ENCODE measurements at places on chromosomes 12 and 14.

- DNase-seq = no peak
Measured at GRCh38 chr12:102781117-102781516, 135.9 kb downstream of the PAH start.

GRCh38 chr12:41311883-41312282 lies 123.8 kb downstream of the PDZRN4 start:
- DNase-seq = no peak

GRCh38 chr12:103840876-103841689 lies at the start of gene NT5DC3:
TSS of gene NT5DC3 (minus strand) at chr12:103841234. CDS start at chr12:103841156, 78 bp downstream.
- DNase-seq = peak; percentile 89

DNA sequence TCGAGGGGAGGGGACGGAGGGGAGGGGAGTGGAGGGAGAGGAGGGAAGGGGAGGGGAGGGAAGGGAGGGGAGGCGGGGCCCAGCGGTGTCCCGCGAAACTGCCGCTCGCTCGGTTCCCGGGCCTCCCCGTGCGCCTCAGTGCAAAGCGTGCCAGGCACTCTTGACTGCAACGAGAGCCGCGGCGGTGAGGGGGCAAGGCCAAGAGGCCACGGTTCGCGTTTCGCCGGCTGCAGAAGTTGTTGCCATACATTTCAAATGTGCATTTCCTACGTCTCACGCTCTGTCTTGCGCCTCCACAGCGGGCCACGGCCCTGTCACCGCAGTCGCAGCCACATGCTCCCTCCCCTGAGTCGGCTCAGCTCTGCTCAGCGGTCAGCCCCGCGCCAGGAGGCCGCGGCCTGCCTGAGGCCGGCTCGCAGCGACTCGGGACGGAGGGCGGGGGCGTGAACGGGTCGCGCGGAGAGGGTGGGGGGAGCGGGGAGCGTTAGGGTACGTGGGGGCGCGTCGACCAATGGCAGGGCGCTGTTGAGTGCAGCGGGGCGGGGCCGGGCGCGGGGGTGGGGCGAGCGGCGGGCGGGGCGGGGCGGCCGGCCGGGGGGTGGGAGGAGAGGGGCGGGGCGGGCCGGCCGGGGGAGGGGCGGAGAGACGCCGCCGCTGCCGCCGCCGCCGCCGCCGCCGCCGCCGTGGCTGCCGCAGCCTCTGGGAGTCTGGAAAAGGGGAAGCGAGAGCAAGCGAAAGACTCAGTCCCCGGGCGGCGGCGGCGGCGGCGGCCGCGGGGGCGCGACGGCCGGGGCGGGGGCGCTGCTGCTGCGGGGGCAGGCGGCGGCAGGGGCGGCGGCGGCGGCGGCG lies at the start of gene PPP2R5C:
Gene PPP2R5C (plus strand): TSS at position 678 of the 849 bp plus-strand sequence. CDS start 185 bp downstream, outside the sequence.
- DNase-seq = peak; percentile 93

GRCh38 chr14:62592877-62593276 lies 452.4 kb downstream of the KCNH5 start:
- no peak for DNase-seq

GRCh38 chr12:23947395-23947794 lies 2.1 kb downstream of the SOX5 start:
- no peak for DNase-seq

DNA sequence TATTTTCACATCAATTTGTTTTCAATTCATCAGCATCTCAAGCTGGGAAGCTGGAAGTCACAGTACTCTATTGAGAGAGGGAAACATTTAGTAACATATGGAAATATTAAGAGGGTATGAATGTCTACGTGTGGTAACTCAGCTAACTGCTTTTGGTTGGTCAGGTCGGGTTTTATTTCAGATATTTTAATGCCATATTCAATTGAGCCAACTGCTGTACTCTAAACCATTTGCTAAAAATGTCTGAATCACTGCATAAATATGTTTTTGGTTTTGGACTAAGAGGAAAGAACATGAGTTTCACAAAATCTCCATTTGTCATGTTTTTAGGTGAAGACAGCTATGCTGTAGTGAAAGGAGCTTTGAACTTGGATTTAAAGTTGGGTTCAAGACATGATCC lies 18.9 kb upstream of the PPFIBP1 start:
- DNase-seq = no peak

- DNase-seq = no peak
Measured at GRCh38 chr14:34971801-34972200, 11.0 kb upstream of the SRP54 start.

DNA sequence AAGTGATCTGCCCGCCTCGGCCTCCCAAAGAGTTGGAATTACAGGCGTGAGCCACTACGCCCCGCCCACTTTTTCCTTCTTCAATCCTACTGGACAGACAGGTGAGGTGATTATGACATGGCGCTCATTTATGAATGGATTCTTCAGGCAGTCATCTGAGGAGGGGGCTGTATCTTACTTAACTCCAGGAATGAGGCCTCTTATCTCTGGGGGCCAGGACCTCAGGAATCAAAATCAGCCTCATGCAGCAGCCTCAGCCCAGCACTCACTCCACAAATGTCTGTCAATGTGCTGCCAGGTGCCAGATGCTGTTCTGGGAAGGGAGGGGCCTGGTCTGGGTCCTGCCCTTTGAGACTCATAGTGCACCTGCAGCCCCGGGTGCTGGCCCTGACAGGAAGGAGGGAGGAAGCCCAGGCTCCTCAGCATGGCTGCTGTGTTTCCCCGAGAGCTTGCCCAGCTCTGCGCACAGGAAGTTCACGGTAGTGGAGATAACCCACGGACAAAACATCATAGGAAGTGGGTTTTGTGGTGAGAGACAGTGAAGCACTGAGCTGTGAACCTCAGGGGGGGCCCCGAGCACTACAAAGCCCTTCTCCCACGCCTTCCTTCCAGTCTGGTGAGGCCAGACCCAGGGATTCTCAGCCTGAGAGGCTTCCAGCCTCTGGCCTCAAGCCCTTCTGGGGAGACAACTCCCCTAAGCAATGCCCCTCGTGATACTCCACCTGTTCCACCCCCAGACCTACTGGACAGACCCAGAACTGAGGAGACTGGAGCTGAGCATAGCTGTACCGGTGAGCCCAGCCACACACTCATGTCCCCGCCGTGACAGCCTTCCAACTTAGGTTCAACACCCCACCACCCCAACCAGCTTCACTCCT lies 22.3 kb downstream of the GALNT6 start:
- no peak for DNase-seq

GRCh38 chr12:32252199-32253073 lies 145.8 kb downstream of the BICD1 start:
- no peak for DNase-seq

DNA sequence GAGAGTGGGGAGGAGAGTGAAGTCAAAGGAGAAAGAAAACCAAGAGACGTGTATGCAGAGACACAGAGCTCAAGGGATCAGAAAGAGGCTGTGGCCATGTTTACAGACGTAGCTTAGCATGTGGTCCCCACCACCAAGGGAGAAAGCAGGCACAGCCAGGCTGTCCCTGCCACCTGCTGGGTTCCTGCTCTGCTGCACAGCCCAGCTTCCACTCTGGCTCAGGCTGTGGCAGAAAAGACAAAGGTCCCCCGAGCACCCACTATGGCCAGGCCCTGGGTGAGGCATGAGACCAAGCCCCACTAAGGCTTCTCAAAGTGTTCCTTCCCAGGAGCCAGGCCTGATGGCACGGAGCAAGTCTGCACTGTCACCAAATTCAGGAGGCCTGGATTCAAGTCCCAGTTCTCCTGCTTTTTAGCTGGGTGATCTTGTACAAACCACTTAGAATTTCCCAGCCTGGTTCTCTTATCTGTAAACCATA lies 25.9 kb upstream of the COL2A1 start:
- no peak for DNase-seq

- DNase-seq = no peak
Measured at GRCh38 chr14:83940253-83940652, 1589.7 kb upstream of the FLRT2 start.

GRCh38 chr12:23221066-23221465 lies 596.1 kb downstream of the ETNK1 start:
- DNase-seq = no peak

- no peak for DNase-seq
Measured at GRCh38 chr14:96198430-96199130, 6.1 kb upstream of the BDKRB2 start.

DNA sequence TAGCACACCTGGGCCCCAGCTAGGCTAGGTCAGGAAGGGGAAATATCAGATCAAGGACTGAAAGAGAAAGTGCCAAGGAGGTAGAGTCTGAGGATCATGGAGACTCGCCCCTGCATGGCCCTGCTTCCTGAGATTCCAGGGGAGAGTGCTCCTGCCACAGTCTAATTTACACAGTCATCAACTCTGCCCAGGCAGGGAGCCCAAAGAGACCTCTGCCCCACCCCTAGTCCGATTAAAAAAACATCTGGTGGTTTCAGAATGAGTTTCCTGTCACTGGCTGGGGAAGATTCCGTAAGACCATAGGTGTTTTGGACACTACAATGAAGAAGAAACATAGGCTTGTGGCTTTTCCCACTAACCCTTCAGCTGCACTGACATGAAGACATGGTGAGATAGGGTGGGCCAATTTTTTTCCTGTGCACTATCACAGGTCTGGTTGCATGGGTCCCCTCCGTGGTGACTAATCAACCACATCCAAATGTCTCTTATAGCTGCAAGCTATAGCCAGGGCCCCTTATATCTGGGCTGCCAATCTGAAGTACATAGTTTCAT lies 31.5 kb upstream of the GZMB start:
- no peak for DNase-seq

DNA sequence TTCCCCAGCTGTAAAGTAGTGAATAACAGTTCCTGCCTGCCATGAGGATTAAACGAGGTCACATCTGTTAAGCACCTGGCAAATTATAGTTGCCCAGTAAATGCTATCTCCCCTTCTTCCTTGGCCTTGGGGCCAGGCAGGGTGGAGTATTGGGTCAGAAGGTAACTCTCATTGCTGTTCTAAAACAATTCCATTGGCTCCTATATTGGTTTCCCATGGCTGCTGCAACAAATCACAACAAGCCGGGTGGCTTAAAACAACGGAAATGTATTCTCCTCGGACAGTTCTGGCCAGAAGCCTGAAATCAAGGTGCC lies 31.9 kb downstream of the MMAB start:
- no peak for DNase-seq

- DNase-seq = peak; percentile 87
Measured at GRCh38 chr12:6965026-6965661, 5.3 kb downstream of the PHB2 start.

DNA sequence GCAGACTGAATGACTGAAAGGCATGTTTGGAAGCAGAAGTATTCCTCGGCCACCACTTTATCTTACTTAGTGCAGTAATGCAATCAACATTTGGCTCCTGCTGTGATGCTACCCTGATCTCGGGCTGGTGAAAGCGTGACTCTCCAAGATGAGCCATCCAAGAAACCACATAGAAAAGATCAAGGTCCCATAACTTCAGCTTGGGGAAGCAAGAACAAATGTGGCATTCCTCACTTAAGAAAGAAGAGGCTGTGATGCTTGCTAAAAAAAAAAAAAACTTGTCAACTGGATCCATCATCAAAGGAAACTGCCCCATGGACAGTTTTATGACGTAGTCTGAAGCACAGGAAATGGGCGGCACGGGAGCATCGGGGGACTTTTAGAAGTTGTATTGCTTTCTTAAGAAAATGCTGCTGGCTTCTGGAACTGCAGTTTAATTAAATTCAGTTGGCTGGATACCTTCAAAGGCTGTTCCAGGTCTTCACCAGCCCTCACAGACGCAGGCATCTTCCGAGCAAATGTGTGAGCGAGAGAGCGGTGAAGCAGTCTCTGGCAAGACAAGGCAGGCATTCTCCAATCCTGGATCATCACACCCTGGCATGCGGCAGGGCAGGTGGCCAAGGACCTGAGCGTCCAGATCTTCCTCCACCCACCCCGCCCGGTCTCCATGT lies 38.2 kb upstream of the MAP1LC3B2 start:
- DNase-seq = no peak

GRCh38 chr12:78392918-78393317 lies 471.7 kb upstream of the SYT1 start:
- no peak for DNase-seq

GRCh38 chr14:53247596-53248370 lies 94.7 kb upstream of the DDHD1 start:
- no peak for DNase-seq

DNA sequence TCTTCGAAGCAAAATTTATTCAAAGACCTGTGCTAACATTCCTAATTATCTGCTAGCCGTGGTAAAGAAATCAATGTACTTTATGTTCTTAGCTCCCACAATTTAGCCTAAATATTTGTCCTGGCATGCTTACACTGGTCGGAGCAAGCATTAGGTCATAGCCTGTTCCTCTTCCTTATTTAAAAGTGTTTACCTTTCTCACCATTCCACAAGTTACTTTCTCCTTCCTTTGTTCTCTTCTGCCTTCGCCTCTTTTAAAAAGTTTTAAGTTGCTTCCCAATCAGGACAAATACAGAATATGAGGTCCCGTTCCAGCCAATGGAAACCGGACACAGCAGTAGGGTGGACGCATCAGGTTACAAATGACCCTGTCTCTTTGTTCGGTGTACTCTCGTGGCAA lies 11.6 kb downstream of the CDK2AP1 start:
- no peak for DNase-seq

DNA sequence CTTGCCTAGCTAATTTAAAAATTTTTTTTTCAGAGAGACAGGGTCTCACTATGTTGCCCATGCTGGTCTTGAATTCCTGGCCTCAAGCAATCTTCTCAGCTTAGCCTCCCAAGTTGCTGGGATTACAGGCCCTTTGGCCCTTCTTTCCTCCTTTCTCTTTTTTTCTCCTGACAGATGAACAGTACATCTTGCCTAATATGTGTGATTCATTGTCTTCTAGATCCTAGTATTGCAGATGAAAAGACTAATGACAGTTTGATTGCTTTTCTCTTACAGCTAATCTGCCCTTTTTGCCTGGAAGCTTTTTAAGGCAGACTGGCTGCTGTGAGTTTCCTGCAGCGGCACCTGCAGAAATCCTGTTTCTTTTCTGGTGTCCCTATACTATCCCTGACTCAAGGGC lies 12.0 kb downstream of the DEPDC4 start:
- no peak for DNase-seq

DNA sequence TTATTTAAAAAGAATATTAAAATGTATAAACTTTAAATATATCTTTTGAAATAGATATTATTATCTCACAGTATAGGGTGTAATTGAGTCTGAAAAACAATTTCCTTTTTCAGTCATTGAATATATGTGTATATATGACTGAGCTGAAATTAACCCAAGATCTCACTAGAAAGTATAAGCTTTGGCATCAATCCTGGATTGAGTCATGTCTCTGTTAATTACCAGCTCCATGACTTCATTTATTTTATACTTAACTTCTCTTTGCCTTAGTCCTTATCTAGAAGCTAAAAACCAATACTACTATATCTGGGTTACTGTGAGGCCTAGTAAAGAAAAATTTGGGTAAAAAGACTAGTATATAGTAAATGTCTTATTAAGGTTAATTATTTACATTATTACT lies 1020.3 kb downstream of the LRFN5 start:
- DNase-seq = no peak

- no peak for DNase-seq
Measured at GRCh38 chr14:83828406-83828805, 1701.5 kb upstream of the FLRT2 start.
